ENCODE measurements at places on chromosomes 1 and 21.
A peak's percentile ranks its signal among the peaks of the same experiment; 100 is the strongest.

DNA sequence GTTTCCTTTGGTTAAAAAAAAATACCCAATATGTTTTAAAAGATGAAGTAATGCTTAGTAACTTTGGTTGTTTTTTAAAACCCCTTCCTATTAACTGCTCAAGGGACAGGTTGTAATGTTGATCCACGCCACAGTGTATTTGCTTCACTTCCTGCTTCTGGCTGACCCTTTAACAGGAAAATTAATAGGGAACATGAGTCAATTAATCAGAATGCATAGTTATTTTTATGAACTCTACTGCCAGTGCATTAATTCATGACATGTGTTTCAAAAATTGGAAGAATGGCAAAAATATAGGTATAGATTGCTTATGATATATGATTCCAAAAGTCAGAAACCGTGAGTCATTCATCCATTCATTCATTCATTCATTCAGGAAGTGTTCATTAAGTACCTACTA, 204.8 kb downstream of the SETD4 start:
- DNase-seq = peak; percentile 74

DNA sequence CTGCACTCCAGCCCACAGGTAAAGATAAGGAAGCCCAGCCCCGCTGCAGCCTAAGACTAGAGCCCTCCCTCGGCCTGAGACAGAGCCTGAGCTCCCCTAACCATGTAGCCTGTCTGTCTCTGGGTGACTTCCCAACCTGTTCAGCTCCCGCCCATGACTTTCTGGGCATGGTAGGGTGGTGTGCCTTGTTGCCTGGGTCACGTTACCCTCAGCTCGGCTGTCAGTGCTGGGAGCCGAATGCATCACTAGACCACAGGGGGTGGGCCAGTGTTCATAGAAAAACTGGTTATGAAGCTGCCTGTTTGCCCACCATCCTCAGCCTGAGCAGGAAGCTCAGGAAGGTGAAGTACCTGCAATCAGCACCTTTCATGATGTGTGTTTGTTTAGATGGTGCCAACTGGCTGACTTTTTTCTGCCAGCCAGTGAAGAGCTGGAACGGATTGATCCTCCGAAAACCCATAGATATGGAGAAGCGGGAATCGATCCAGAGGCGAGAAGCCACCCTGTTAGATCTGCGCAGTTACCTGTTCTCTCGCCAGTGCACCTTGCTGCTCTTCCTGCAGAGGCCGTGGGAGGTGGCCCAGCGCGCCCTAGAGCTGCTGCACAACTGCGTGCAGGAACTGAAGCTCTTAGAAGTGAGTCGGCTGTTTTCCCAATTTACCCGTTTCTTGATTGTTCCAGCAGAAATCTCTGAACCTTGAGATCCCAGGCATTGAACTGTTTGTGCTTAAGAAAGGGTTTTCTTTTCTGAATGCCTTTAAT, 43.9 kb upstream of the PWP2 start:
- DNase-seq = no peak

DNA sequence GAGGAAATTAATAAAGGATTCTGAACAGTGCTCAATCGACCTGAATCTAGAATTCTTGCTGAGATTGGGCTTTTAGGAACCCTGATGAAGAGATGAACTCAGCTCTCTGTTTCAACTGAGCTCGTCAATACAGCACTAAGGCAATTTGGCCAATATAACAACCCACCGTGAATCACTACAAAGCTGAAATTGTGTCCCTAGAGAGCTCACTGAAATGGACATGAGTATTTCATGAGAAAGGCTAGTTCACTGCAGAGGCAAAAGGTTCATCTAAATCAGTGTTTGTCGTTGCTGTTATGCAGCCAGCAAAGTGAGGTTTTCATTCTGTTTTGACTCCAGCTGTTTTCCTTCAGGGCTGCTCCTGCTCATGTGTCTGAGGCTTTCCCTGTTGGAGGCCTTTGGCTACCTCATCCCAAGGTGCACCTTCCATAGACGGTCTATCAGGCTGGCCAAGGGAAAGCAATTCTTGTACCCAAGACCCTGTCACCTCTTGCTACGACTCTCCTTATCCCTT, 83.5 kb downstream of the URB2 start:
- peak; percentile 45 for DNase-seq

- no peak for DNase-seq
Measured at GRCh38 chr1:96633695-96634094, 87.9 kb upstream of the PTBP2 start.

- no peak for DNase-seq
Measured at GRCh38 chr21:35923971-35924370, 136.4 kb downstream of the SETD4 start.

- no peak for DNase-seq
Measured at GRCh38 chr1:230581446-230582079, 60.7 kb upstream of the COG2 start.

GRCh38 chr1:42835422-42835821, 11.0 kb upstream of the ZNF691 start:
- no peak for DNase-seq

DNA sequence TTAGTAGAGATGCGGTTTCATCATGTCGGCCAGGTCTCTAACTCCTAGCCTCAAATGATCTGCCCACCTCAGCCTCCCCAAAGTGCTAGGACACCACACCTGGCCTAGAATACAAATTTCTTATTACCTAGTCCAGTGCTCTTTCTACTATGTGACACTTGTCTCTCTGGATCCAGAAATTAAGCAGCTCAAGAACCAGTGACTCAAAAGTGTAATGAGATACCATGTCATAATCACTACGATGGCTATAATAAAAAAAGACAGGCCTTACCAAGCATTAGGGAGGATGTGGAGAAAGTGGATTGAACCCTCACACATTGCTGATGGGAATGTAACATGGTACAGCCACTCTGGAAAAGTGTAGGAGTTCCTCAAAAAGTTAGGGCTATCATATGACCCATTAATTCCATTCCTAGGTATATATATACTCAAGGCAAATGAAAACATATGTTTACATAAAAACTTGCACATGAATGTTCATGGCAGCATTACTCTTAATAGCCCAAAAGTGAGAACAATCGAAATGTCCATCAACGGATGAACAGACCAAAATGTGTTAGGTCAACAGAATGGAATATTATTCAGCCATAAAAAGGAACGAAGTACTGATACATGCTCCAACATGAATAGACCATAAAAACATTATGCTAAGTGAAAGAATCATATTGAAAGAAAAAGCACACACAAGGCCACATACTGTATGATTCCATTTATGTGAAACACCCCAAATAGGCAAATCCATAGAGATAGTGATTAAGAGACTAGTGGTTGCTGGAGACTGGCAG, 8.3 kb downstream of the TEX38 start:
- no peak for DNase-seq

DNA sequence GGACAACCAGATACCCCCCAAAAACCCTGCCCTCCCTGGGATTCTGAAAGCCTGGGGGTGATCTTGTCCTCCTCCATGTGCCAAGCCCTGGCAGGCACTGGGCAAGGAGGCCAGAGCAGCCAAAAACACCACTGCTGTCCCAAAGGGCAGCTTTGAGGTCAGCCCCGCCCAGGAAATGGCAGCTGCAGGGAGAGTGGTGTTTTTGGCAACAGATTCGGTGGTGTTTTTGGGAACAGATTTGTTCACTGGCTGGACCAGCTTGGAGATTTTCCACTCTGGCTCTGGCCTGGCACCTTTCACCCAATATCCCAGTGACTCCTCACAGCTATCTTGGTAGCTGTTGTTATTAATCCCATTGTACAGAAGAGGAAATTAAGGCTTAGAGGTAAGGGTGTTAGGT, 34.7 kb downstream of the LRP8 start:
- DNase-seq = peak; percentile 51

- DNase-seq = peak; percentile 3
Measured at GRCh38 chr1:197235355-197235754, 32.7 kb upstream of the CRB1 start.

DNA sequence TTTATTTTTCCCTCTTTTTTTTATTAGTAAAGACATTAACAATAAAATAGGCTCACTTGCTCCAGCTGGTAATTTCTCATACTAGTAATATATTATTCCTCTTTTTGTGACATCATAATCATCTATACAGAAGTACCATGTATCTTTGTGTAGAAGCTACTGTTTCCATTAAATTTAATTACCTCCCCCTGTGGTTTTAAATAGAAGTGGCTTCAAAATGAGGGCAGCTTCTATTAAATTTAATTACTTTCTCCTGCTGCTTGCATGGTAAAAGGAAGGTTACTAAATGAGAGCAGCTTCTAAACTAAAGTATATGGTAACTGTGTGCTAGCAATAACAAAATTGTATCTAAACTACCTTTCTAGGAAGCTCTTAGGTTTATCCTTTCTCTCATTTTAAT, 94.0 kb downstream of the DPYD start:
- no peak for DNase-seq

DNA sequence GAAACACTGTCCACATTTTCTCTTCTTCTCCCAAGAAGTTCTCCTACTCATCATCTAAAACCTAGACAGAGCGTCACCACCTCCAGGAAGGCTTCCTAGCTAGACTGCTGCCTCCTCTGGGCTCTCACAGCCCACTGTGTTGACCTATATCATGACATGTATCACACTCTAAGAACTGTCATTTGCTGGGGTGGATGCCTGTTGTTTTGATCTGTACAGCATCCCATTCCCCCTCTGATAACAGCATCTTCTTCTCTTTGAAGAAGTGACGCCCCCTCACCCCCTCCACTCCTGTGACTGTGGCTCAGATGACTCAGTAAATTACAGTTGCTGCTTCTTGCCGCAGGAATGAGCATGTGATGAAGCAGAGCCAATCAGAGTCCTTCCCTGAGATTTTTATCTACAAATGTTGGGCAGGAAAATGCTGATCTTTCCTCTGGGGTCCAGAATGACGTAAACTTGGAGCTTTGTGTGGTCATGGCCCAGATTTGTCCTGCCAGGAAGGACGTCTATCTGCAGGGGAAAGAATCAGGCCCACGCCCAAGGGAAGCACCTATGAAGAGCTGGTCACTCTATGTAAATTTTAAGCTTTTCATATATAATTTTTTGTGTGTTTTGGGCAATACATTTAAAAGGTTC, 28.0 kb upstream of the FOXO6 start:
- peak; percentile 75 for DNase-seq

- peak; percentile 72 for DNase-seq
Measured at GRCh38 chr1:225653463-225654276, 747 bp upstream of the ENAH start.

DNA sequence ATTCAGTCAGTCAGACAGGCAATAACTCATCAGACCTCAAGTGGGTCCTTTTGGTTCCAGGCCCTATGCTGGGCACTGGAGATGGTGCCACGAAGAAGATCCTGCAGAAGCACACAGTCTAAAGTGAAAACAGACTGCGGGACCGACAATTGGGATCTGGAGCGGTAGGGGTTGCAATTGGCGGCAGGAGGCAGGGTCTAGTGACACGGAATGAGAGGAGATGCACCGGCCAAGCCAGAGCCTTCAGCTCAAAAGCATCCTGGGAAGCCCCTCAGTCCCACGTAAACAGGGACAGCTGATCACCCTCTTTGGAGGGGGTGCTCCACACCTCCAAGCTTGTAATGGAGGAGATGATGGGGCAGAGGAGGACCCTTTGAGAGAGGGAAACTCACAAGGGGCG, 56.2 kb downstream of the KLHDC7A start:
- no peak for DNase-seq

- DNase-seq = no peak
Measured at GRCh38 chr1:179208681-179209477, 20.6 kb downstream of the ABL2 start.

DNA sequence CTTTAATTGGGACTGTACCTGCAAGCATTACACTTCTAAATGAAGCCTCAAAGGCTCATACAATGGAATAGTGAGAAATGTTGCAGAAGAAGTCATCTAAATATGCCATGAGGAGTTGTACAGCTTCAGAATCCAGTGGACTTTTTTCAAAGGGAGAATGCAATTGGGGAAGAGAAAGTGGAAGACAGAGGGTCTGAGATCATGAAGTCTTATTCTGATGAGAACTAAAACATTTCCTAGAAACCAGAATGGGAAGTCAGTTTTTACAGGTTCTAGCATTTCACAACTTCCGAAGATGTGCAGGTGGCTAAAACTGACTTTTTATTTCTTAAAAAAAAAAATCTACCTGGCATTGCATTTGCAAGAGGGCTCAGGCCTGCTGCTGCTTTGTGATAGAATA, 424.4 kb upstream of the RUNX1 start:
- no peak for DNase-seq

- DNase-seq = no peak
Measured at GRCh38 chr21:17930093-17930492, 110.9 kb upstream of the C21orf91 start.

GRCh38 chr1:110671361-110671760, 3.4 kb downstream of the KCNA3 start:
- DNase-seq = no peak

- DNase-seq = no peak
Measured at GRCh38 chr1:218679988-218680748, 335.0 kb downstream of the TGFB2 start.

DNA sequence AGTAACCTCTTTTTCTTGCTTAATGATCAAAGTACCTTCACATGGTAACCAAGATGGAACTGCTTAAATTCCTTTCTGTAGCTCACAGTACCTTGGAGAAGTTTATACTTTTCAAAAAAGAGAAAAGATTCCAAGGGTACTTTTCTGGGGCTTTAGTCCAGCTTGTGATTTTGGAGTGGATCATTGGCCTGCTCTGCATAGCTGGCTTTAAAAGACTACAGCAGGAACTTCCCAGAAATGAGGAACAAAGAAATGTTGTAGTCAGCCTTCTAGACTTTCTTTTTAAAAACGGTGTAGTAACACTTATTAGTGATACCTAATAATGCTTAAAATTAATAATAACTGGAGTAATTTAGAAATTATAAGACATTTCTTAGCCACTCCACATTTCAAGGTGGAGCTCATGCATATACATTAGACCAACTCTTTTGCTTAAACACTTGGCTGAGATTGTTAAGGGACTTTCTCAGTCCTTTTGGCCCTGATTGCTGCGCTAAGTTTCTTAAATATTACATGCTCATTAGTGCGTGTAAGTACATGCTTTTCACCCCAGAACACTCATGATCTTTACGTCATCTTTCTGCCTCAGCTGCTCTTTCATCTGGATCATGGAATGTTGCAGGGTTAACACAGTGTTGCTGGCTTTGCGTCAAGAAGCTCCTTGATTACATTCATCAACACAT, 57.3 kb downstream of the SDCCAG8 start:
- no peak for DNase-seq

DNA sequence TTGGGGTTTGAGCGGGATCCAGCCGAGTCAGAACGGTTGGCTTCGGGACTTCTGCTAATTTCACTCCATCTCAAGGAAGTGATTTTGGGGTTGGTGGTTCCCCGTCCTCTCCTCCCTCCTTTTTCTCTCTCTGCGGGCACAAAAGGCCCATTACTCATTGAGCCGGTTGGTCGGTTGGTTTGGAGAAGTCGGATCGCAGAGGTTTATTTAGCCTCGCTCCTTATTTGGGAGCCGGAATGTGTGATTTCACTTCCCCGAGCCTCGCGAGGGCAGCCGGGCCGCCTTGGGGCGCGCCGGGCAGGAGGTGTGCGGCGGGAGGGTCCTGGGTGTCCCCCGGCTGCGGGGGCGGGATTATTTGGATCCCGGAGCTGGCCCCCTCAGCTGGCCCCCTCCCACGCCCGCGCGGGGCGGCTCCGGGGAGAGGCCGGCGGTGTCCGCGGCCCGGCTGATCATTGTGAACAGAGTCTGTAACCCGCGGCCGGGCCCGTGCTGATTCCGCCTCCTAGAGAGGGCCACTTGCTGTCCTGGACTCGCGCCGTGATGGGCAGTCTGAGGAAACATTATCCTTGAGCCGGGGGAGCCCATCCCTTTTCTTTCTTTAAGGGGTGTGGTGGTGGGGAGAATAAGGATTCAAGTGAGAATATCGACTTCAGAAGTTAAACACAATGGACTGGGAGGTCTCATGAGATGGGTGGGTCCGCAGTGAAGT, 1.2 kb downstream of the MAPKAPK2 start:
- peak; percentile 70 for DNase-seq
